ENCODE measurements at places on chromosomes 4 and X. TPM values are rescaled to one million over a fixed set of nuclear protein-coding genes. Genes with fewer than 3 reads are reported as not detected.

The KLHL8 gene
- polyA plus RNA-seq, result 19.7 TPM

The GYPE gene
- 2.9 TPM for polyA plus RNA-seq

The CENPI gene
- polyA plus RNA-seq, result 9.7 TPM

The AFP gene
- polyA plus RNA-seq, result 891 TPM

The PPBP gene
- polyA plus RNA-seq, result 5.3 TPM

The TLR8 gene
- polyA plus RNA-seq, result 0.41 TPM

The CXCL13 gene
- polyA plus RNA-seq, result 0.59 TPM

The ASB9 gene
- 5.3 TPM for polyA plus RNA-seq

The JCHAIN gene
- polyA plus RNA-seq, result 1.2 TPM

The GLRA2 gene
- 0.20 TPM for polyA plus RNA-seq

The TMPRSS11E gene
- polyA plus RNA-seq, result 0.10 TPM

The KDR gene
- 57.5 TPM for polyA plus RNA-seq

The WDR17 gene
- 10.0 TPM for polyA plus RNA-seq

The DMRTC1 gene
- 0.19 TPM for polyA plus RNA-seq

The TMEM150C gene
- 23.3 TPM for polyA plus RNA-seq

The DCAF8L2 gene
- not detected for polyA plus RNA-seq

The PABPC4L gene
- polyA plus RNA-seq, result 9.4 TPM

The PNMA6F gene
- 0.14 TPM for polyA plus RNA-seq

The MBNL3 gene
- 38.9 TPM for polyA plus RNA-seq

The ADRA2C gene
- polyA plus RNA-seq, result 16.7 TPM

The TMSB15A gene
- polyA plus RNA-seq, result 56.7 TPM

The SPATA4 gene
- 3.0 TPM for polyA plus RNA-seq

The TMEM128 gene
- 60.9 TPM for polyA plus RNA-seq

The ABCG2 gene
- polyA plus RNA-seq, result 8.4 TPM

The DHX15 gene
- polyA plus RNA-seq, result 267 TPM

The SH2D1A gene
- 0.26 TPM for polyA plus RNA-seq

The PCDH18 gene
- polyA plus RNA-seq, result 216 TPM

The ATOH1 gene
- polyA plus RNA-seq, result not detected

The CSN1S1 gene
- polyA plus RNA-seq, result not detected

The ATG4A gene
- polyA plus RNA-seq, result 13.2 TPM

The RHOXF1 gene
- polyA plus RNA-seq, result 2.4 TPM

The SPANXN2 gene
- not detected for polyA plus RNA-seq

The DCAF12L1 gene
- 1.2 TPM for polyA plus RNA-seq

The BEND2 gene
- polyA plus RNA-seq, result 0.10 TPM

The TLR10 gene
- polyA plus RNA-seq, result 0.50 TPM

The AFF2 gene
- polyA plus RNA-seq, result 3.8 TPM

The ARX gene
- polyA plus RNA-seq, result not detected

The ABLIM2 gene
- polyA plus RNA-seq, result 7.0 TPM

The HTN3 gene
- polyA plus RNA-seq, result not detected

The CXorf58 gene
- 0.23 TPM for polyA plus RNA-seq

The CCKAR gene
- not detected for polyA plus RNA-seq

The RPS6KA6 gene
- polyA plus RNA-seq, result 19.7 TPM

The SLC38A5 gene
- polyA plus RNA-seq, result 9.2 TPM

The TRIM75 gene
- polyA plus RNA-seq, result not detected

The PAGE2 gene
- not detected for polyA plus RNA-seq

The CYSLTR1 gene
- polyA plus RNA-seq, result 1.9 TPM

The INTU gene
- 26.3 TPM for polyA plus RNA-seq
